Stimulated activated CD8-positive, alpha-beta memory T cell treated with anti-CD3 and anti-CD28 coated beads, Interleukin-15, amount 100 ng/mL, for 24 hours (primary cell): ENCODE measurements at places on chromosomes 2 and 18.

DNA sequence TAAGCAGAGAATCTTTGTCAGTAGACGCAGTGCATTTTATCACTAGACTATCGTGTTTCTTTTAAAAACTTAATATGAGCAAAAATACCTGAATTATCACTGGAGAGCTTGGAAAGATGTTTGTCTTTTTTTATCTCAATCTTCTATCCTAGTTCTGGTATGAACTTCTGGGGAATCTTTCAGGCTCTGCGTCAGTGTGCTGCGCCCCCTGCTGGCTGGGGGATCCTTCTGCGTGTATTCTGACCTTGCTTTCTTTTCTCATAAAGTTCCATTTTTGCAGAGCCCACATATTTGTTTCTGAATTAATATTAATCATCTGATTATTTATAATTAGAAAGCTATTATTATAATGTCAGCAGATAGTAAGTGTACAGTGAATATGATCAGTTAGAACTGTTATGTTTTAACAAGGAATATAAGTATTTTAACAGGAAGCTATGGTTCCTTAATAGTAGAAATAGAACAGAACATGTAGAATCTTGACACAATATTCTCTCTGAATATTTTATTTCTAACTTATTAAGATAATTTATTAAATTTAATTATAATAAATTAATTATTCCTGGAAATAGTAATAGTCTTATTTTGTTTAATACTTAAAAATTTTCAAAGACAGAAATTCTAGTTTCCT lies 945.0 kb upstream of the CRIM1 start:
- DNase-seq = peak; percentile 26

DNA sequence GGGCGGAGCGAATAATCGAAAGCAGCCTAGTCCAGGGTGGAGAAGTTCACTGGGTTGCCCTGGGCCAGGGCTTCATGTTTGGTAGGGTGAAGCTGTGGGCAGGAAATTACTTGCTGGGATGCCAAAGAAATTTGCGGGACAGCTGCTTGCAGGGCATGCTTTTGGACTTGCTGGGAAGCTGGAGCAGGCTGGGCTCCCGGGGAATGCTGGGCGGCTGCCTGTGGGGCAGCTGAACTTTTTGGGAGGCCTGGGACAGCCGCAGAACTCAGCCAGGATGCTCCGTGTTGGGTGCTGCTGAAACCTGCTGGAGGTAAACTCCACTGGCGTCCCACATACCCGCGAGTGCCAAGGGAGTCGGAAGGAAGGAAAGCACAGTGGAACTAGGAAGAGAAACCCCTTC lies 31.9 kb downstream of the ASB1 start:
- no peak for DNase-seq

DNA sequence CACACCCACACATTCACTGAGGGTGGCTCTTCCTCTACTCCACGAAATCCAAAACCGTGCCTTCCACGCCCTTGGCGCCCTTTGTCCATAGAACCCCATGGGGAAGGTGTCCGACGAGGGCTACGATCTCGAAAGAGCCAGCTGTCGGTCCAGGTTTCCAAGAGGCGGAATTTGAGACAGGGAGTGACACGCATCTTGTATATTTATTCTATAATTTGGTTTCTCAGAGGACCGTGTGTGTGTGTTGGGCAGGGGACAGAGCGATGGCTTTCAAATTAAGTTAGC lies 726 bp downstream of the C2orf69 start:
- no peak for DNase-seq

DNA sequence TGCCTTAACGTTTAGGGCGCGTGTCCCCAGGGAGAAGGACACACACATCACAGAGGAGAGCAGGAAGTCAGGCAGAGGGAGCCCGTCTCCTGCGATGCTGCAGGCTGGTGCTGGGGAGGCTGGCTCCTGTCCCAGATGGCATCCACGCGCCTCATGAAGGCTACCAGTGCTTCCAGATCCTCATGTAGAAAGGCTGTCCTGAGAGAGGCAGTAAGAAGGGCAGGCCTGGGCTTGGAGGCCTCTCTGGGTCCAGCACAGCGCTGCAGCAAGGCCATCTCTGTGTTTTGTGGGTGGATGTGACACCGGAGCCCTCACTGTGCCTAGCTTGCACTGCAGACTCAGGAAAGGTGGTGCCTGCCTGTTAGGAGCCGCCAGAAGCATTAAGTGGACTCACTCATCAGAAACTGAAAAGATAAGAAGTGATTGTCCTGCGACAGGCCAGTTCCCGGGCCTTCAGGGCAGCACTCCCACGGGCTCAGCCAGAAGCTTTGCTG lies 62.7 kb downstream of the FAM168B start:
- no peak for DNase-seq

GRCh38 chr18:76580288-76580962 lies 85.4 kb upstream of the ZNF516 start:
- DNase-seq = no peak

DNA sequence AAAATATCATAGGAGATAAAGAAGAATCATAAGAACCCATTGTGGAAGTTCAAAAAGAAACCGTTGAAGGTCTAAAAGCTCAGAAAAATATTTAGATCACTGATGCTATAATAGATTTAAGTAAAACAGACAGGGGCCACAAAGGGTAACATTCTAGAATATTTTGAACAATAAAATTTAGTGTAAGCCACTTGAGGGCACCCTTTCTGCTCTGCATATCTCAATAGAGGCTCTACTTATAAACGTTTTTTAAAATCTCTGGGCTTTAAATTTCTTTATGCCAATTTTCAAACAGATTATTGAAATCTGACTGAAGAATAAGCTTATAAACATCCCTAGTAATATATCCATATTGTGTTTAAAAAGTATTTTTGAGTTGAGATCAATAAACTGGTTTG lies 57.6 kb upstream of the IL1RL1 start:
- DNase-seq = no peak

DNA sequence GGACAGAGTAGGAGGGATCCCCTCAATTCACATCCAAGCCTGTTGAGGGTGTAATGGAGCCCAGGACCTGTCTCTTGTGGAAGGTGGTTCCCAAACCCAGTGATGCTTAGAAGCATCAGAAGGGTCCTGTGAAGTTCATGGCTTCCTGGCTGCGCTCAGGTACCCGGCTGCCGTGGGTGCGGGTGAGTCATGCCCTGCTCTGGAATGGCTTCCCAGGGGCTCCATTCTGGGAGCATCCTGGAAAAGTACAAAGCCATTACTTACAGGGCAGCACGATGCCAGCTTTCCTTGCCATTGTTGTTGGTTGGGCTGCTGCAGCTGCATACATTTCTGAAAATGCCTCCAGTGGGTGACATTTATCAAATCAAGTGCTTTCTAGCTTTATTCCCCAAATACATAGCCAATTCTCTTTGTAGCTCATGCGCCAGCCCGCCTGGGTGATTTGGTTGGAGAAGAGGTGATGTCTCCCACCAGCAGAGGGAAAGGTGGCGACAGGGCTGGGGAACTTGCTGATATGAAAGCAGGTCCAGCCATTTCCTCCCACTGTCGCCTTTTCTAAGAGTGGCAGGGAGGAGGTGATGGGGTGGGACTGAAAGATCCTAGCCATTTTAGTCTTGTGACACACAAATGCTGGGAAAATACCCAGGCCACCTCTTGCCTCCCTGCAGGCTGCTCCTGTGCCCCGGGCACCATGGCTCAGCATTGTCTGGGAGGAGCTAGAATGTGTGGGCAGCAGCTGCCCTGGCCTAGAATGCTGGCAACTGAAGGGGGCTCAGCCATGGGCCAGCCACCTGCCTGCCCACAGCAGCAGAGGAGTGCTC lies 65.9 kb upstream of the HPCAL1 start:
- no peak for DNase-seq

DNA sequence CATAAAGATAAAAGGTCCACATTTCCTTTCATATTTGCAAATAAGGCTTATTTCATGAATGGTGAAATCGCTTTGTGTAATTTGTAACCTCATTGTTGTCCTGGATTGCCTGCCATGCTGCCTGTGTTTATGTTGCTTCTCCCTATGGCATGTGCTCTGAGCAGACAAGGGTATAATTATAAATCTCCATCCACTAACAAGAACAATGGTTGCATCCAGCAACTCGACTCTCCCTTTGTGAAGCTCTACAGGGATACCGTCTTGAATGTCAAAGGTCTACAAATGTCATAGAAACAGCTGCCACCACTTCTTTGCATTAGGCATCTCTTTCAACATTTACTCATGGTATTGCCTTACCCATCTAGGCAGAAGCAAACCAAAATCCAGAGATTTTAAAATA lies 209.6 kb downstream of the SLC8A1 start:
- DNase-seq = no peak

DNA sequence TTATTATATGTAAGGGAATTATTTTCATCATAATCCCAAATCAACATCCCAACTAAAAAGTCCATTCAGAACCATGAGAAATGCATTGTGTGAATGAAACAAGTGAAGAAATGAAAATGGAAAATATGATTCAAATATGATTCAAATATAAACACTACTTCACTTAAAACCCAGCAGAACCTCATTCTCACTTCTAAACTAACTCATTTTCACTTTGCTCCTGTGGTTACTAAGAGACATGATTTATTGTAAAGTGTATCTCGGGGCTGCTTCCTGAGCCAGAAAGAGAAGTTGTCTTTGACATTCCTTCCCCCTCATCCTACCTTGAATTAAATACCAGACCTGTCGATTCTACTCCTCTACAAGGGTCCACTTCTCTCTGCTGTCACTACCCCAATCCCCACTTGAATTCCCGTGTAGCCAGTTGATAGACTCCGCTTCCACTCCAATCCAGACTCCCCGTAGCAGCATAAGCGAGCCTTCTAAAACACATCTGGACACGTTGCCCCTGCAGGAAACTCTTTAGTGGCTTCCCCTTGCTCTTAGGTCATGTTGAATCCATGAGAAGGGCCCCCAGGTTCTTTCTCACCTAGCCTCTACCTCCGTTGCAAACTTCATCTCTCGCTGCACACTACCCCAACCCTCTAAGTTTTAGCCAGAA lies 697.0 kb upstream of the ID2 start:
- DNase-seq = no peak

DNA sequence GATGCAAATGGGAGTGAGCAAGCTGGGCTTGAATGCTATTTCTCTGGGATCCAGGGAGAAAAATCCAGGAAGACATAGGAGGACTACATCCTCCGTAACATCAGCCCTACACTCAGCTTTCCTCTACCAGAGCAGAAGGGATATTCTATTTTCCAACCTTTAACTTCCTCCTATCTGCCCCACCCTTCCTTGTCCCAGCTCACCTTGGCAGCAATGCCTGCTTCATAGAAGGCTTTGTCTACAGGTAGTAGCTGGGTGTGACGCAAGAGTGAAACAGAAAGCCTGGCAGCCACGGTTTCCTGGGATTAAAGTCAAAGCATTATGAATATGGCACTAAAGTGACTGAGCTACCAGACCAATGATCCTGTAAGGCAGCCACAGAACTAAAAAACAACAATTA lies 3.9 kb downstream of the KRTCAP3 start:
- no peak for DNase-seq

GRCh38 chr18:73942081-73942625 lies 205.5 kb downstream of the FBXO15 start:
- DNase-seq = no peak

- no peak for DNase-seq
Observed at GRCh38 chr2:16187482-16187817, 247.1 kb downstream of the MYCN start.

GRCh38 chr2:129437725-129438124 lies 541.7 kb upstream of the RAB6C start:
- DNase-seq = no peak

GRCh38 chr2:215577356-215577755 lies 141.5 kb upstream of the FN1 start:
- no peak for DNase-seq

DNA sequence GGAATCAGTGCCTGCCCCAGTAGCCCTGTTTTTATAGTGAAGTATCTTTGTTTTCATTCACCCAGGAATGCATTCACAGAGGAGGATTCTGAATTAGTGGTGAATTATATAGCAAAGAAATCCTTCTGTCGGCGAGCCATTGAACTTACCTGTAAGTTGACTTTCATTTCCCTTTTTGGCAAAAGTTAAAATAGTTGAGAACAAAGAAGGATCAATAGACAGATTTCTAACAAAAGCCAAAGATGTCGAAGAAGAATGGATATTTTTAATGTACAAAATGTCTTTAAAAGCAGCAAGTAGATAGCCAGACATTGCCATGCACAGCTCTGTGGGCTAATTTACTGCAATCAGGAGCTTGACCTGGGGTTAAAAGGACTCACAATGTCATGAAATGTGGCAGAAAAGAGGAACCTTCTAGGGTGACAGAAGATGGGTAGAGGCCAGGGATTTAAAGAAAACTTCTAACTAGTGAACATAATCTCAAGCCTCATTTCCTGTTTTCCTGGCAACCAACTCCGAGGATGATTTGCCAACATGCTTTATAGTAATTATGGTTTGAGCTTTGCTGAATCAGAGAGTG lies 53.8 kb upstream of the TMEM87B start:
- no peak for DNase-seq

- DNase-seq = no peak
Observed at GRCh38 chr2:64550042-64550441, 25.9 kb downstream of the AFTPH start.

DNA sequence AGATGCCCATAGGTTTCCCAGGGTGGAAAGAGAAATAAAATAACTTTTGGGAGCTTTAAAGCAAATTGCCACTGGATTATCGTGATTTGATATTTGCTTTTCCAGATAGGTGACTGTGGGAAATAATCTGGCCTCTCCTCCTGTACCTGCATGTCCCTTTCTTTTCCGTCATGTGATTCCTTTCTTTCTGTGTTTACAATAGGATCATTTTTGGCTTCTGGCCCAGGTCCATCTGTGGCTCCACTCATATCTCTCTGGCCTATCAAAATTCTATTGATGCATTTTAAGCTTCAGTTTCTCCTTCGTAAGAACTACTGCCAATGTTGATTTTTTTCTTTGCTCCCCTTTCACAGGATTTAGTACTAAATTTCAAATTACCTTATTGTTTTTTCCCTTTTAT lies 153.6 kb downstream of the CCDC85A start:
- no peak for DNase-seq

- no peak for DNase-seq
Observed at GRCh38 chr2:144146076-144146475, 373.8 kb downstream of the ZEB2 start.

DNA sequence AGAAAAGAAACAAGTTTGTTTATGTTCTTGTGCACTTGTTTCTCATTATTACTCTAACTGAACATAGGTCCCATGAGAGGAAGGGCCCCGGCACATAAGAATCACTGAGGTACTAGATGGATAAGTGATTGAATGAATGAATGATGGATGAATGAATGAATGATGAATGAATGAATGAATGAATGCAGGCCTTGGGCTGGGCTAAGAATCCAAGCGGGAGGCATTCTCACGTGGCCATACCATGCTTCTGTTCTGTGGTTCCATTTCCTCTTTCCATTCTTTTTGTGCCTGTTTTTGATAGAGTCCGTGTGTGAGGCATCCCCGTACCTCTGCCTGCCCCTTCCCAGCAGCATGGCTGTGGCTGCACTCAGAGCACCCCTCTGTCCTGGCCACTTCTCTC lies 94.8 kb downstream of the SH3BP4 start:
- DNase-seq = no peak

DNA sequence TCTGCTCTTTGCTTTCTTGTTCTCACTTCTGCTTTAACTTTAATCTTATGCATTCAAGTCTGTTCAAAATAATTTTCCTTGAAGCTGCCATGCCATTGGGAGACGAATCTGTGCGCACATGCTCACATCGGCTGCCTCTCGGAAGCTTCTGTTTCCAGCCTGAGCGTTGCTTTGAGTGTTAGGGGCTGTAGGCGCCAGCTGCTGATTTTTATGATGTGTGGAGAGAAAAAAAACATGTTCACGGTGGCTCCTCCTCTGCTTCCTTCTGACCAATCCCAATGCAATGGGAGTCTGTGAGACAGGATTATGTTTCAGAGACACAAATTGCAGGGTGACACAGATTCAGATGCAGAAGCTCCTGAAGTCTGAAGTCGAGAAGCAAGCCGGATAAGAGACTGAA lies at the start of gene MC4R:
Gene MC4R (minus strand): TSS at position 180 of the 400 bp plus-strand sequence. CDS start 426 bp downstream, outside the sequence.
- no peak for DNase-seq

GRCh38 chr18:78304192-78305164 lies 675.1 kb upstream of the SALL3 start:
- DNase-seq = no peak
